ENCODE measurements at places on chromosomes 5 and 9. TPM values are rescaled to one million over a fixed set of nuclear protein-coding genes. Genes with fewer than 3 reads are reported as not detected.
A peak's percentile ranks its signal among the peaks of the same experiment; 100 is the strongest.

GRCh38 chr9:79353856-79354520 is 217.8 kb upstream of the TLE4 start:
- no peak for DNase-seq

Gene C5orf52
- polyA plus RNA-seq: 35.0 TPM

DNA sequence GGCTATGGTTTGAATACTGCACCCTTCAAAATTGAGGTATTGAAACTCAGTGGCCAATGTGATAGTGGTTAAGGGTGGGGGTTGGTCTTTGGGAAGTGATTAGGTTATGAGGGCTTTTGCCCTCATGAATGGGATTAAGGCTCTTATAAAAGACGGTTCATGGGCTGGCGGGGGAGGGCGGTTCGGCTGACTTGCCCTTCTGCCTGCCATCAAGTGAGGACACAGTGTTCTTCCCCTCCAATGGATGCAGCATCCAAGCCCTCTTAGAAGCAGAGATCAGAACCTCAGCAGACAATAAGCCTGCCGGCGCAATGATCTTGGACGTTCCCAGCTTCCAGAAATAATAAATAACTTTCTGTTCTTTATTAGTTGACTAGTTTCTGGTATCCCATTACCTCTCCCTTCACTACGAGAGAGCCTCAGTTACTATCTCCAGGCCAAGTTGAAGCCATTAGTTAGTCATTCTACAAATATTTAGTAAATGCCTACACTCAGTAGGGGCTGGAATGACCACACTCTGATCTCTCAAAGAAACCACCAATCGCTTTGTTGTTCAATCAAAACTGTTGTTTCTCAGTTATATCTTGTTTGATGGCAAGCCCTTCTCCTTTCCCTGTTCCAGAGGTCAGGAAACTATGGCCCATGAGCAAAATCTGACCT is 219.3 kb downstream of the TSSK1B start:
- peak; percentile 33 for DNase-seq

GRCh38 chr9:4366591-4367330 is 66.9 kb upstream of the GLIS3 start:
- peak; percentile 73 for DNase-seq

DNA sequence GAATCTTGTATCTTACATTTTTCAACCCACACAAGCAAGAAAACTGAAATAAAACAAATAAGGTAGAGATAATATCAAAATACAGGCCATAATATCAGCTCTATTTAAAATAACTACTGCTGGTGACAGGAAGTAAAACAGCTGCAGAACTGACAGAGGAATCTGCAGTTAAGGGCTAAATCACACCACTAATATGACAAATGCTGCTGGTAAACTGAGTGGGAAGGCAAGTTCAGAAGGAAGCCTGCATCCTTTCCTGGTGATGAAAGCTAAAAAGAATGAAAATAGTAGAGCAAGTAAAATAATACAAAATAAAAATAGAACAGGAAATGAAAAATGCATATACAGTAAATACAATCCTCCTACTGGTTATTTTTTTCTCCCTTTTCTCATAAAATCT is 1293.7 kb upstream of the C9orf72 start:
- no peak for DNase-seq

- no peak for DNase-seq
These were observed 89.5 kb downstream of the TSSK1B start for GRCh38 chr5:113344973-113345940.

GRCh38 chr5:118126159-118126558 is 862.2 kb downstream of the DTWD2 start:
- no peak for DNase-seq

- no peak for DNase-seq
These were observed 494 bp upstream of the STK32A start for GRCh38 chr5:147234239-147234824.

Gene FBN2
- 22.4 TPM for polyA plus RNA-seq

Measured in testis (tissue), 5 donors.